Pancreas (tissue), 10 donors: ENCODE measurements at places on chromosomes 1 and 21.

DNA sequence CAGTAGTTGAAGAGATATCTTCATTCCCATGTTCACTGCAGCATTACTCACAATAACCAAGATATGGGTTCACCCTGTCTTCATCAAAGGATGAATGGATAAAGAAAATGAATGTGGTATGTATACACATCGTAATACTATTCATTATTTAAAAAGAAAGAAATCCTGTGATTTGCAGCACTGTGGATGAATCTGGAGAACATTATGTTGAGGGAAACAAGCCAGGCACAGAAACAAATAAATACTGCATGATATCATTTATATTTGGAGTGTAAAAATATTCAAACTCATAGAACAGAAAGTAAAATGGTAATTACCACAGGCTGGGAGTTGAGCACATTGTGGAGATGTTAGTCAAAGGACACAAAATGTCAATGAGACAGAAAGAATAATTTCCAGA, 977.2 kb downstream of the AMY1C start:
- DNase-seq, result no peak

- peak; percentile 94 for DNase-seq
Observed at GRCh38 chr1:237864338-237865244, 26.1 kb downstream of the ZP4 start.

DNA sequence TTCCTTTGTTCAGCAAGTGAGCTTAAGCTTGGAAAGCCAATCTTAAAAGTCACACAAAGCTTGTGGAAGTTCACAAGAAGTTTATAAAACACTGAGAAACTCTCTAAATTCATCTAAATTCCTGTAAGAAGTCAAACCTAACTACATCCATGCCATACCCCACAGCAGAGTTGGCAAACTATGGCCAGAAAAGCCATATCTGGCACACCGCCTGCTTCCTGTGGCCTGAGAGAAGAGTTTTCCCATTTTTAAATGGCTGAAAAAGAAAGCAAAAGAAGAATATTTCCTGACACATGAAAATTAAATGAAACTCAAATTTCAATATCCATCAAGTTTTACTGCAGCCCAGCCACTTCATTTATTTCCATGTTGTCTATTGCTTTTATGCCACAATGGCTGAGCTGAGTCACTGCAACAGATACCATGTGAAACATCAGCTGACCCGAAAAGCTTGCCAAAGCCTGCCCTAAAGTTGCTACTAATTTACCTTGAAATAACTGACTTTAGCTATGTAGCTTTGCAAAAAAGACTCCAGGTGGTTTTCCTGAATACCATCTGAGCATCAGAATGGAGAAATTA, 237.1 kb downstream of the SLC45A1 start:
- DNase-seq, result peak; percentile 36

DNA sequence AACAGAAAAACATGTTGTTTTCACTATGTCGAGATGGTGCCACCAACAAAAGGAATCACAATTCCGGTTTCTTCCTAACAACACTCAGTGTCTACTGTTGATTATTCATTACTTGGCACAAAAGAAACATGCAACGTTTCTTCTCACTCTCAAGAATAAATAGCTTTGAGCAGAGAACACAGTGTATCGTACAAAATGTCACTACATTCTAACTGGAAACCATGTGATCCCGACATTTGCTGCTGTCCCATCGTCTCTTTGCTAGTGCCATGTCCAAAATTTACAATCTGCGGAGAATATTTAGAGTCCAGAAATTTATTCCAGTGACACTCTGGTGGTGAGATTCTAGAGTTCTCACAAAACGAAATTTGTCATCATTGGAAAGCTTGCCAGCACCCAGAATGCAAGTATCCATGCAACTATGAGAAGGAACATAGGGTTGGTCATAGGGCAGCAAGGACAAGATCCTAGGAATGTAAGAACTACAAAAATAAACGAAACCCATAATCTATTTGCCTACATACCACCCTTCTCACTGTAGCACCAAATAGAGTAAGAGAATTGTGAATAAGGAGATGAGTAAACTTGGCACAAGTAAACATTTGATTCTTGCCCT, 505.1 kb downstream of the LTN1 start:
- no peak for DNase-seq
